DMS153 (cell line): ENCODE measurements at places on chromosomes 5 and 9.

DNA sequence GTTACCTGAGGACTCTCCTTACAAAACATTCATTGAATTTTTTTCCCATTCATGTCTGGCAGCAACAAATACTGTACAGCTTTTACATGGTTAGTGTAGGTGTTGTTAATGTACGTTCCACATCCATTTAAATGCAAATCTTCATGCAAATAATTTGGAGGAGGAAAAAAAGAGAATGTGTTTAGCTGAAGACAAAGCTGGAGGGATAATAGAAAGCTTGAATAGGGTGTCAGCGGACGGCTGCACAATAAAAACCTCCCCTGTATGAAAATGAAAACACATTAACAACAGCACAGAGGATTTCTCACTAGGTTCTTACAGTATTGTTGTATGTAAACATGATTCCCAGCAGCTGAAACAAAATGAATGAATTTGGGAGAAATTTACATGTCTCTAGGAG, 231.5 kb downstream of the ZNF608 start:
- DNase-seq: no peak

- no peak for DNase-seq
Measured at GRCh38 chr5:60507687-60508086, 192.3 kb downstream of the DEPDC1B start.

GRCh38 chr9:123597876-123598556, 242.0 kb downstream of the CRB2 start:
- no peak for DNase-seq

- DNase-seq: no peak
Measured at GRCh38 chr5:154732212-154732611, 23.0 kb upstream of the LARP1 start.

GRCh38 chr5:17398431-17398830, 99.6 kb upstream of the TAF11L2 start:
- DNase-seq: no peak

GRCh38 chr5:36741128-36741527, 134.7 kb downstream of the SLC1A3 start:
- DNase-seq: no peak

GRCh38 chr5:119453040-119453373, 710 bp downstream of the HSD17B4 start:
- DNase-seq: no peak

DNA sequence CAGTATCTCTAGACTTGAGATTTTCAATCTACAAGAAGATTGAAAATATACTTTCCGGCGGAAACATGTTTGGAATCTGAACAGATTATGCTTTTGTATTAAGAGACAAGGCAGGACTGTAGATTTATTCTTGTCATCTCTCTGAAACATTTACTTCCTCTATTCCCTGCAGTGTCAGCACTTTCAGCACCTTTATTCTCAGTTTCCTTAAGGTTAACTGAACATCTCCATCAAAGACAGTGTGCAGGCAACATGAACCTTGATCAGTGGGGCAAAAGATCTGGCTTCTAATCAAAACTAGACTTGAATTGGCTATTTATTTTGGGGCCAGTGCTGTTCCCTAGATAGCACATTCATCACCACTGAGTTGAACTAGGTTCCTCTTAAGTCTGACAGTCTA, 129.9 kb upstream of the HCN1 start:
- DNase-seq: no peak

DNA sequence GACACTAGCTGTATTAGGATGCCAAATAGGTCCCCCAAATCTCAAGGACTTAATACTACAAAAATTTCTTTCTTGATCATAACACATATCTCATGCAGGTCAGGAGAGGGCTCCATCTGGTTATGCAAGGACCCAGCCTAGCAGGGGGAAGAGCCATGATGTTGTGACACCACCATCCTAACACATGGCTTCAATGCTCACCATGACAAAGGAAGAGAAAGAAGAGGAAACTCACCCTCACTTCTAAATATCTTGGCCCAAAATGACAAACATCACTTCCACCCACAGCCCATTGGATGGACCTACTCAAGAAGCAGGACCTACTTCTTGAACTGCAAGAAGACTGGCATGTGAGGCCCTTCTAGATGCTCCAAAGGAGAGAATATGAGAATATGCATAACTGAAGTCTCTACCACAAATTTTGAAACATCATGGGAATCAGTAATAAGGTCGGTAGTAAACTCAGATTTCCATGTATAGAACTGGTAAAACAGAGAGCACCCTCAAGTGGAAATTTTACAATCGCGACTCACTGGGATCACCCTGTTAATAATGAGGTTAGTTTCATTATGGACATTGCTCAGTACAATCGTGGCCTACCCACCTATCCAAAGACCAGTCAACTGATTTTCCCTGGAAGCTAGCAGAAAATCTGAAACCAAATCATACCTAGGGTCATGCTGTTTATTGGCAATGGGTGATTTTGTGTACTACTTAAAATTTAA, 308.2 kb downstream of the ACTL7B start:
- DNase-seq: no peak

- no peak for DNase-seq
Measured at GRCh38 chr9:109707355-109707754, 72.6 kb upstream of the PALM2AKAP2 start.

DNA sequence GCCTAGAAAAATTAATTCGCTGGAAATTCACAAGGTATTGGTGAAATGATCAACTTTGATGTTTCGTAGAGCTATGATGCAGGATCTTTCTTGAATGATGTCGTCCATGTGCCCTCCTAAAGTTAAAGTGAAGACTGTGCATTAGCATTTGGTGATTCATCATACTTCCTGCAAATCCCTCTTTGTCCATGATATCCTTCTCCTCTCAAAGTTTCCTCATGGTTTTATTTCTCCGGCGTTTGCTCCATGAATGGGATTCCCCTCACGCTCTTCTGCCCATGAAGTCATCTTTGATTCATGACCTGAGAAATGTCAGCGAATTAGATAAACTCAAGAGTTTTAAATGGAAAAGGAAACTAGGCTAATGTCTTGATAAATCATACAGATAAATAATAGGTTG, 372.7 kb downstream of the PSAT1 start:
- no peak for DNase-seq

GRCh38 chr5:141876628-141877355, 1.4 kb downstream of the PCDH1 start:
- DNase-seq: no peak

- no peak for DNase-seq
Measured at GRCh38 chr9:108094676-108094993, 605.1 kb upstream of the KLF4 start.

DNA sequence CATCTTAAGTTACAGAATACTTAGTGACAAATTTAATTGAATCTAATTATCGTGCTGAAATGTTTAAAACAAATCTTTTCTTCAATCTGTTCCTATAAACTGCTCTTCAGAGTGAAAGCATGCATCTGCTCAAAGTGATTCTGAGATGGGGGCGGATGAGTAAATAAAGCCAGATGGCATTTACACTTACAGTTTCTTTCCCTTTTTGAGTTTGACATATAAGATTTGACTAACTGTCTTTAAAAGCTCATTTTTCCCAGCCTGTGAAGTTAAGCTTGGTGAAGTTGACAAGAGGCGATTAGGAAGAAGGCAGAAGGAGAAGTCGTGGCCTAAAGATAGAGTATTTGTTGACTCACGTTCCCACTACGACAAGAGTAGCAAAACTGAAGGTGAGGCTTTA, 137.4 kb downstream of the LPAR1 start:
- DNase-seq: no peak

GRCh38 chr9:68791169-68791568, 86.1 kb downstream of the PIP5K1B start:
- no peak for DNase-seq

DNA sequence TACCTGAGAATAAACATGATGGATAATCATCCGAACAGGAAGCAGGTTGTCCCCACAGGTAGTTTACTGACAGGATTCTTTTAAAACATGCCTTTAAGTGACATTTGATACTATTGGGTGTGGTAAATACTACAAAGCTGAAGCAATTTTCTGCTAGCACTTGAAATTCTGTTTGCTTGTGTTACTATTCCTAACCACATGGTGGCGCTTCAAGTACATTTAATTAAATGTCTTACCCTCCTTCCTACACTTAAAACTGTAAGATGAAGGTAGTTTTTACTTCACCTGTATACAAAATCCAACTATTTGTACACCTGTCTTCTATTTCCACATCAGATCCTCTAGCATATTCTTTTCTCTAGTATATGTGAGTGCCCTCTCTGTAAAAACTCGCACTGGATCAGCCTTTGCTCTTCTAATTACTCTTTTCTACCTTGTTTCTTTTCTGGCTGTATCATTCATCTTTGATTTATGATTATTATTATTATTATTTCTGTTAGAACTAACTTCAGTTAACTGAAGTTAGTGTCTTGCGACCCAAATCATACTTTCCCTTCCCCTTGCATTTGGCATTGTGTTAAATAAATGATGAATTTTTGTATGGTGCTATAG, 18.4 kb downstream of the SLC25A46 start:
- no peak for DNase-seq

GRCh38 chr5:180153099-180153498, 55.9 kb downstream of the RASGEF1C start:
- no peak for DNase-seq

GRCh38 chr9:102521097-102521755, 473.9 kb upstream of the CYLC2 start:
- DNase-seq: no peak

GRCh38 chr5:91229031-91229727, 153.9 kb downstream of the ARRDC3 start:
- DNase-seq: no peak

- no peak for DNase-seq
Measured at GRCh38 chr5:155332618-155333017, 319.1 kb downstream of the KIF4B start.

GRCh38 chr9:92115071-92115858, at the start of gene SPTLC1:
Gene SPTLC1, minus strand, starts transcription at chr9:92115413. Its CDS starts 43 bp downstream, at chr9:92115370.
- DNase-seq: peak; percentile 88

- no peak for DNase-seq
Measured at GRCh38 chr9:97109194-97109811, 70.4 kb upstream of the CTSV start.

GRCh38 chr5:6788956-6789649, 75.9 kb downstream of the TENT4A start:
- DNase-seq: no peak

GRCh38 chr5:96537386-96537785, 104.3 kb upstream of the PCSK1 start:
- DNase-seq: no peak

- no peak for DNase-seq
Measured at GRCh38 chr5:38777111-38777510, 68.7 kb upstream of the OSMR start.
